Mesangial cell (primary cell): ENCODE measurements at places on chromosomes 2 and 18. TPM values are rescaled to one million over a fixed set of nuclear protein-coding genes. Genes with fewer than 3 reads are reported as not detected.

CFAP53 gene
- 0.38 TPM in 1 of 2 replicates, not detected in the other for total RNA-seq

EFHD1 gene
- total RNA-seq = 3.7 and 13.8 TPM in 2 replicates

LRP1B gene
- under 0.01 and 0.13 TPM in 2 replicates for total RNA-seq

UGT1A5 gene
- total RNA-seq = not detected in 2 replicates

POTEC gene
- total RNA-seq = not detected in 2 replicates

CLASP1 gene
- total RNA-seq = 26.2 and 33.6 TPM in 2 replicates

SNED1 gene
- total RNA-seq = 1.5 and 6.7 TPM in 2 replicates

DSEL gene
- 12.5 and 13.2 TPM in 2 replicates for total RNA-seq

RESP18 gene
- total RNA-seq = not detected in 2 replicates

VWA3B gene
- under 0.01 TPM in 1 of 2 replicates, not detected in the other for total RNA-seq

CCDC102B gene
- total RNA-seq = 0.33 and 2.4 TPM in 2 replicates

NETO1 gene
- 15.0 and 32.1 TPM in 2 replicates for total RNA-seq

ID2 gene
- 16.1 and 133 TPM in 2 replicates for total RNA-seq

CXCR1 gene
- total RNA-seq = not detected in 2 replicates

TUBB8B gene
- 0.63 TPM in 1 of 2 replicates, not detected in the other for total RNA-seq

BCL2 gene
- total RNA-seq = 2.3 and 16.0 TPM in 2 replicates

TWIST2 gene
- 6.3 and 12.7 TPM in 2 replicates for total RNA-seq

ALPP gene
- total RNA-seq = not detected in 2 replicates

PLGLB2 gene
- not detected in 2 replicates for total RNA-seq

CSRNP3 gene
- 0.81 and 1.4 TPM in 2 replicates for total RNA-seq

ZEB2 gene
- total RNA-seq = 12.4 and 21.0 TPM in 2 replicates

STARD6 gene
- 0.38 TPM in 1 of 2 replicates, not detected in the other for total RNA-seq

NGEF gene
- total RNA-seq = 0.98 and 1.5 TPM in 2 replicates

DSC3 gene
- total RNA-seq = 1.6 and 5.4 TPM in 2 replicates

VWC2L gene
- total RNA-seq = not detected in 2 replicates

RNF149 gene
- total RNA-seq = 23.8 and 39.4 TPM in 2 replicates

UGT1A8 gene
- not detected in 2 replicates for total RNA-seq

LAMA3 gene
- 8.8 and 45.0 TPM in 2 replicates for total RNA-seq

PTPRM gene
- 37.8 and 97.0 TPM in 2 replicates for total RNA-seq

TDRD15 gene
- not detected in 2 replicates for total RNA-seq
